ENCODE measurements at places on chromosomes 6 and 20.
A peak's percentile ranks its signal among the peaks of the same experiment; 100 is the strongest.

DNA sequence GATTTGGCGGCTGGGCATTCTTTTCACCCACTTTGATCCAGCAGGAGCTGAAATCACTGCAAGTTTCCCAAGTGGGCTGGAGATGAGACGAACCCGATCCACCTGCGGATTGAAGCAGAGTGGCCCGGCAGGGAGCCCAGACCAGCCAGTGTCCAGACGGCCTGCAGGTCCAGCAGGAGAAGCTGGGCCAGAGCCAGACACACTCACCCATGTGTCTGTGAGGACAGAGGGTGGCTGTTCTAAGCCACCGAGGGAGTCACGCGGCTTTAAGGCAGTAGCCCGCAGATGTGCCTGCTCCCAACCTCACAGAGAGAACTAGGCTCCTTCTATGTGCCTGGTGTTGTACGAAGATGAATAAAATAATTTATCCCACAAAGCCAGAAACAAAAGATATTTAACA lies 200.7 kb downstream of the WDR27 start:
- no peak for DNase-seq

GRCh38 chr6:83352424-83353061 lies 78.3 kb downstream of the ME1 start:
- no peak for DNase-seq

- DNase-seq: no peak
Measured at GRCh38 chr6:113320653-113321052, 536.5 kb upstream of the MARCKS start.

DNA sequence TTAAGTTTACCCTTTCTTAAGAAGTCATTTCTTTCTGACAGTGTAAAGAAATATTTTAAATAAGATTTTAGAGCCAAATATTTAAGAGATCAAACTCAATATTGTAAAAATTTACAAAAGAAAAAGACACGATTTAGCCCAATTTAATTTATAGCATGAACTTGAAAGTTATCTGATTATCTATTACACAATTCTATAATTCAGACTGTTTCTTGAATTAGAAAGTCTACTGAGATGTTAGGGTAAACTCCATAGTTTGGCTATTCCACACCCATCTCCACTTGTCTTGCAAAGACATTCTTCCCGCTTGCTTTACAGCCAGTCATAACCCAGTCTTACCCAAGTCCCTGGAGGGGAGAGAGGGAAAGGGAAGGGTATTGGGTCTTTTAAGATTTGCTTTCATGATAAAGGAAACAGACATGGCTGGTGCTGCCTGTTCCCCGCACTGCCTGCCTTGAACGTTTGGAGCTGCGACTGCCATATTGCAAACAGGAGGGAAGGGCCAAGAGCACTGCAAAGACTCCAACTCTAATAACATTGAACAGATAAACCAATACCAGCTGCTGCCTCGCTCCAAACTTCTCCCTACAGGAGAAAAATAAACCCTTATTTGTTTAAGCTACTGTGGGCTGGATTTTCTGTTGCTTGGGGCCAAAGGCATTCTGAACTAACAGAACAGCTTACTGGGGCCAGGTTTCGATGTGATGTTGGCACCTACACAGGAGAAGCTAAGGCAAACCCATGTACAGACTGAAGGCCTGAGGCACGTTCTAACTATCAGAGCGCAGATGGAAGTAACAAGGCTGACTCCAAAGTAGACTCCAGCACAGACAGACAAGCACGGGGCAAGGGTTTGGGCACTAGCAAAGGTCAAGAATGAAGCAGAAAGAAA lies 552.3 kb upstream of the JARID2 start:
- DNase-seq: no peak

DNA sequence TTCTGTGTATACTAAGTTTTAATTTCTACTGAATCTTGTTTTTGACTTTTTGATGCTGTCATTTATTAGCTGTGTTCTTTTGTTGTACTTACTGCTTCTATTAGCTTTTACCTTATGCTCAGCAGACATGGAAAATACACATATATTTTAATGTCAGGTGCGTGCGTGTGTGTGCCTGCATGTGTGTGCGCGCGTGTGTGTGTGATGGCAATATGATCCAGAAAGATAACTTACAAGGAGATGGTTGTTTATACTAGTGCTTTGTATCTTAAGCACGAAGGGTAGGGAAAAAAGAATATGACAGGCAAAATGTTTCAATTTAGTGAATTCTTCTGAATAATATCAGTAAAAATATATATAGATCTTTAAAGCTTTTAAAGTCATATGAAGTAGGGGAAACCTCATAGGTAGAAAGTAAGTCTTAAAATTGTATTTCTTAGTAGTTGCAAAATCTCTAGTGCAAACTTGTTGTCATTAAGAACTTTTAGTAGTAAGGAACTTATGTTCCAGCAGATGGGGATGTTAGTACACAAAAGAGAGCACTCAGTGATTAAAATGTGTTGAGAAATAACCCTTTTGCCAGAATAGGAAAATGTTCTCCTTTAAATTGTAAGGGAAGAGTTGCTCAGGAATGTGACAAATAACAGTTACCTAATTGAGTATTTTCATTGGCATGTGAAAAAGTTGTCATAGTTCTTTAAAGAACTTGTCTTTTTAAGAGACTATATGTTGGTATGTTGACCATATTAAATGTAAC lies 13.2 kb downstream of the QKI start:
- no peak for DNase-seq

DNA sequence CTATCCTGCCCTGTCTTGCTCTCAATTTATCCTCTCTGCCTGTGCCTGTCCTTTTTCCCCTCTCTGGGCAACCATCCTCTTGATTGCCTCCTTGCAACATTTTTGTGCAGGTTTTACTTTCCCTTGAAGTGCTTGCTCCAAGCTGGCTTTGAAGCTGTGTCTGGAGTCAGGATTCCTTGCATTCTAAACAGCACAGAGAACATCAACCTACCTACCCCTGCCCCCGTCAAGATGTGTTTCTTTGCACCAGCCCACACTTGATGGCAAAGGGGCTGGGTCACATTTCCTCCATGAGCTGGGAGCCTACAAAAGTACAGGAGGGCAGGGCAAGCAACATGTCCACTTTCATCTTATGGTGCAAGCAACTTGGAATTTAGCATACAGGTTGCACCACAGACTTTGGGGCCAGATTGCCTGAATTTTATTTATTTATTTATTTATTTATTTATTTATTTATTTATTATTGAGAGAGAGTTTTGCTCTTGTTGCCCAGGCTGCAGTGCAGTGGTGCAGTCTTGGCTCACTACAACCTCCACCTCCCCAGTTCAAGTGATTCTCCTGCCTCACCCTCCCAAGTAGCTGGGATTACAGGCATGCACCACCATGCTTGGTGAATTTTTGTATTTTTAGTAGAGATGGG lies 206.3 kb downstream of the COL19A1 start:
- no peak for DNase-seq

- no peak for DNase-seq
Measured at GRCh38 chr20:8721098-8721497, 347.8 kb upstream of the PLCB4 start.

- DNase-seq: no peak
Measured at GRCh38 chr6:16496210-16496609, 257.8 kb downstream of the GMPR start.

GRCh38 chr20:58567437-58567836 lies 52.2 kb upstream of the APCDD1L start:
- no peak for DNase-seq

DNA sequence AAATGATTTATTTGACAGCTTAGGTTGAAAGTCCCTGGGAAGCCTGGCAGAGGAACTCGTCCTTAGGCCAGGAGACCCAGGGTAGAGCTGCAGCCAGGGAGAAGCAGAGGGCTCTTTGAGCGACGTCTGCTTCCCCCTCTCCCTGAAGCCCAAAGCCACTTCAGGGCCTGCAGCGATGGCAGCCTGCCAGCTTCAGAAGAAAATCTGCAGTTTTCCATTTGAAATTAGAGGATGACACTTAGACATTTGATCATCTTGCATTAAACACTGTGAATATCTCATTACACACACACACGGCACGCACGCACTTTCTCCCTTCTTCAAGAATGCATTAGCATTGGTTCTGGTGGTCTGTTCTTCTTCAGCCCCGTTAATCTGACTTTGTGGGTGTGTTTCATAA lies 96.5 kb downstream of the PLEKHG1 start:
- DNase-seq: no peak

- no peak for DNase-seq
Measured at GRCh38 chr6:27674882-27675281, 202.0 kb upstream of the ZNF184 start.

DNA sequence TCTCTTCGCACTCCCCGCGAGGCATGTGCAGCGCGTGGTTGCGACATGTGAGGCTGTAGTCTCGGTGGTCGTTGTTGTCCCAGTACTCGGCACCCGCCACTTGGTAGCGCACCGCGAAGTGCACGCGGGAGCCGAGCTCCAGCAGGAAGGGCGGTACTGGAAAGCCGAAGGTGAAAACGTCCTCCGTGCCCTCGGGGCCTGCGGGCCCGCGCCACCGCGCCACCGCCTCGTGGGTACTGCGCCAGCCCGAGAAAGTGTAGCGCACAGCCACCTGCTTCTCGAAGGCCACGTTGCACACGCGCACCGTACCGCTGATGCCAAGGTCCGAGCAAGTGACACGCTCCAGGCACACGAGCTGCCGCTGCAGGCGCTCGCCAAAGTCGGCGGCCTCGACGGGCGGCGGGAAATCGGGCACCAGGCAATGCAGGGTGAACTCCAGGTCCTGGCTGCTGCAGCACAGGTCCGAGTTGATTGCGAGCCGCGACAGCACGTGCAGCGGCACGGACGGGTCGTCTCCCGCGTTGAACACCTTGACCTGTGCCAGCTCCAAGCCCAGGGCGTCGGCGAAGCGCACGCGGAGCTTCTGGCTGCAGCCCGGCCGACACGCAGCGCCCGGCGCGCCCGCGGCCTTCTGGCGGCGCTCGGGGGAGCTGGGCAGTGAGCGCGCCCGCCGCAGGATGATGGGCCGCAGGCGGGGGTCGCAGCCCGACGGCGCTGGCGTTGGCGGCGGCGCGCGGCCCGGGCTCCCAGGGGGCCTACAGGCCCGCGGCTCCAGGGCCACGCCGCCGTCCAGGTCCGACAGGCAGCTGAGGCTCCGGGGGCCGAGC lies 840 bp downstream of the PPP1R3D start:
- DNase-seq: peak; percentile 21

- no peak for DNase-seq
Measured at GRCh38 chr6:70663881-70664466, 3.7 kb upstream of the SMAP1 start.
